NAMALWA (cell line): ENCODE measurements at places on chromosomes 13 and 19.

DNA sequence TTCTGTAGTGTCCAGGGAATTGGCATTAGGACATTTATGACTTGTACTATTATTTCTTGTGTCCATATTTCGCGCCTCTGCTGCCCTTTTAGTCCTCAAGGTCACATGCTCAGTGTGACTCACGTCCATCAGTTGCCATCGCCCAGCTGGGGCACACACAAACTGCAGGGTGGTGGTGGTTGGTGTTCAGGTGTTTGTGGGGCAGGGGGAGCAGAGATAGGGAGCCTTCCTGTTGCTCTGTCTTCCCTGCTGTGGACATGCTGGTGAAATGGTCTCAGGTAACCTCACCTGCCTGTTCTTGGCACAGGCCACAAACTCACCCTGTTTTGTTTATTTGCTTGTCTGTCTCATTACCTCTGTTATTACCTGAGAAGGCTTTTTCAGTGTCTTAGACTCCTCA lies 22.4 kb downstream of the PRR12 start:
- DNase-seq = no peak

GRCh38 chr13:39281539-39282150 lies 243.4 kb downstream of the NHLRC3 start:
- DNase-seq = no peak

DNA sequence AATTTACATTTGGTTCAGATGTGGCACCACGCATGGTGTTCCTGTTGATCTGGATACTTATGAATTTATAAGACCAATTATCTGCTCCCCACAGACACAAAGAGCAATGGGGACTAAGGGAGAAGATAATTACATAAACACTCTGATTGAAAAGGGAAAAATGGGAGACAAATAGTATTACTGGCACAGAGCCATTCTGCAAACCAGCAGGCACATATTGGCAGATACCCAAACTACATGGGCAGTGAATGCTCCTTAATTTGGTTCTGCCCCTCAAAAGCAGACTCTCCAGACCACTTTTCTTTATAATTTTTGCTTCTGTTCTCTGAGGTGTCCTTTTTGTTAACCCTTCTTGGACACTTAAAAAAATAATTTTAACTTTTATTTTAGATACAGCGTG lies 1674.2 kb downstream of the PCDH9 start:
- DNase-seq = no peak

DNA sequence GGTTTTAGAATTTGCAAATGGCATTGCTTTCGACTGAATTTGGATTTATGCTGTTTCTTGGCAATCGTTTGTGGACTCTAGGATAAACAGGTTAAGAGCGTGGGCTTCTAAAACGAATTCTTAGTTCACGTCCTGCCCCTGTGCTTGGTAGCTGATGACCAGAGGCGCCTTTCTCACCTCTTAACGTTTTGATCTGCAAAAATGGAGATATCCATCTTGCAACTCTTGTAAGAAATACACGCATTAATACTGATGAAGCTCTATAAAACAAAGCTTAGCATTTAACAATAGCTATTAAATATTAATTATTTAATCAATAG lies 580 bp upstream of the KATNAL1 start:
- no peak for DNase-seq

DNA sequence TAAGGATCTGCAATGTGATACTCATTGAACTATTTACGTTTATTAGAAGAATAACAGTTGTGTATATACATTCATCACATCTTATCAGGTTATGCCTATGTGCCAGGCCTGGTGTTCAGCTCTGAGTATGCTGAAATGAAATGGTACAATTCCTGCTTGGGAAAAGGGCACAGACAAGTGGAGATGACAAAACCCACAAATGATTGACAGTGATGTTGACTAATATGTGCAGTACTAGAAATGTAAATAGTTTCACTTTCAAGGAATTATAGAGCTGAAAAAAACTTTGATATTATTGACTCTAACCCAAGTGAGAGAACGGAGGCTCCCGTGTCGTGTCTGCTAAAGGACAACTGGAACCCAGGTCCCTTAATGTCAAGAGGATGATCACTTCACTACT lies 386.8 kb upstream of the DACH1 start:
- no peak for DNase-seq

GRCh38 chr13:111517641-111518010 lies 197.2 kb downstream of the TEX29 start:
- peak; percentile 29 for DNase-seq

GRCh38 chr13:49373716-49374115 lies 70.1 kb downstream of the CAB39L start:
- DNase-seq = peak; percentile 34

DNA sequence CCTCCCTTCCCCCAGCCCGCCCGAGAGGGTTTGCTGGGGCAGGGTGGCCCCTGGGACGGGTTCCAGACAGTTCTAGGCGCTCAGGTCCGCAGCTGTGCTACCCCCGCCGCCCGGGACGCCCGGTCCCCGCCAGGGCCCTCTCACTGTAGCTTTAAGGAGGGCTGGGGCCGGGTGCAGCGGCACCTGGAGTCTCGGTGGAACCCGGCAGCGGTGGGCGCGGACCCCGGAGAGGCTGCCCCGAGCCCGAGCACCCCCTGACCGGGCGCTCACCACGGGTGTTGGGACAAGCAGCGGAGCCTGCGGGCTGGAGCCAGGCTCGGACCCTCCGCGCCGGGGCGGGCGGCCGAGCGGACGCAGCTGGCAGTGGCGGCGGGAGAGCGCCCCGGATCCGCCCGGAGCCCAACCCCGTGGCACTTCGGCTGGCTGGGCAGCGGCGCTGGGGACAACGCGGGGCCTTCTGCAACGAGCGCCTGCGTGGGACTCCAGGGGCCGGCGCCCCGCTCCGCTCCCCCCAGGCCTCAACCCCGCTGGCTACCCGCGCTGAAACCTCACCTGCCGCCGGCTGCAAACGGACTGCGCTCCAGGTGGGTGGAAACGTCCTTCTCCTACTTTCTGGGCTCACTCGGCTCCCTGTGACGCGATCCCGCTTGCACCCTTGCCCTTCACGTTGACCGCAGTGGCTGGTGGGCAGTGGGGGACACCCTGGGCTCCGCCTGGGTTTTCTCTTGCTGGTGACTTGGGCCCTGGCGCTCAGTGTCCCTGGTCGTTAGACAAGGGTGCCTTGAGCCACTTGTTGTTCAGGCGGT lies 81.1 kb downstream of the ZNF429 start:
- no peak for DNase-seq

GRCh38 chr19:31534786-31535657 lies 185.8 kb upstream of the TSHZ3 start:
- DNase-seq = no peak

DNA sequence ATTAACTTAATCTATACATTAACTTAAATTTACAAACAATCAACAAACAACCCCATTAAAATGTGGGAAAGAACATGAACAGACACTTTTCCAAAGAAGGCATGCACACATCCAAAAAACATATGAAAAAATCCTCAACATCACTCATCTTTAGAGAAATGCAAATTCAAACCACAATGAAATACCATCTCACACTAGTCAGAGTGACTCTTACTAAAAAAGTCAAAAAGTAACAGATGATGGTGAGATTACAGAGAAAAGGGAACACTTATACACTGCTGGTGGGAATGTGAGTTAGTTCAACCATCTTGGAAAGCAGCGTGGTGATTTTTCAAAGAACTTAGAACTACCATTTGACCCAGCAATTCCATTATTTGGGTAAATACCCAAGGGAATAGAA lies 759.2 kb upstream of the SLITRK1 start:
- DNase-seq = no peak

DNA sequence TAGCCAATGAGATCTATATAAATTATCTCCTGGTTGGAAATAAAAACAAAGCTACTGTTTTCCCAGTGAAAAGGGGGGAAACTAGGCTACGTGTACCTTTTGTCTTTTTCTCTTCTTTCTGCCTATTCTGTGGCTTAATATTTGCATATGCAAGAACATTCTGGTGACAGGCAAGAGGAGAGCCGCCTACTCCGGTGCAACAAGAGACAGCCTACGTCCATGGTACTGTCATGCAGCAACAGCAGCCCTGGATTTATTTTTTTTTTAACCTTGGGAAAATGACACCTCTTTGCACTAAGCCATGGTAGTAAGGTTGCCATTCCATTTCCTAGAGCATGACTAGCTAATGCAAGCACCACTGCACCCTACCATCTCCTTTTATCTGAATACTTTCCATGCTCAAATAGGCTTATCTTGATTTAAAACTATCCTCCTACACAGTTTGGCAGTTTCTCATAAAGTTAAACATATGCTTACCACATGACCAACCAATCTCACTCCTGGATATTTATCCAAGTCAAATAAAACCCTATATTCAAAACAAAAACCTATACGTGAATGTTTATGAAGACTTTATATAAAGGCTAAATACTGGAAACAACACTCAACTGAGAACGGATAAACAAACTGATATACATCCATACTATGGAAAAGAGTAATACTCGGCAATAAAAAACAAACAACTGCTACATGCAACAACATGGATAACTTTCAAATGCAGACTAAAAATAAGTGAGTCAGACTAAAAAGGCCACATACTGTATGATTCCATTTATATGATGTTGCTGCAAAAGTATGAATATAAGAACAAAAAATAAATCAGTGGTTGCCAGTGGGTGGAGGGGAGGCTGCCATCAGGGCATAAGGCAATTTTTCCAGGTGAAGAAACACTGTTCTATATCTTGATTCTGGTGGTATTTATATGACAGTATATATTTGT lies 17.3 kb downstream of the NUFIP1 start:
- DNase-seq = no peak

DNA sequence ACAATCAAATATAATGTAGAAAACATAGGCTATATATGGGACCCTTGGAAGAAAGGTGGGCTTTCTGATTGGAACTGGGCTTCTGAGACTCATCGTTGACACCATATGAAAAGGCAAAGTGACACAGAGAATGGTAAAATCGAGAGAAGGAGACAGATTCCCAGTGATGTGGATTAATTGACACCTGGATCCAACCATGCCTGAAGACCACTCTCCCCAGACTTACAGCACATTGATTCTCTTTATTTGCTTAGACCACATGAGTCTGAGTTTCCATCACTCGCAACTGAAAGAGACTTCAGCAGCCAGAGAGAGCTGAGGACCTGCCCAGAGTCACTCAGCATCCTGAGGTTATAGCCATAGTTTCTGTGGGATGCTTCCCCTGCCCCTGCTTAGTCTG lies 6.0 kb downstream of the CYP4F11 start:
- no peak for DNase-seq

GRCh38 chr19:45428384-45429231 lies 4.9 kb upstream of the ERCC1 start:
- DNase-seq = no peak

DNA sequence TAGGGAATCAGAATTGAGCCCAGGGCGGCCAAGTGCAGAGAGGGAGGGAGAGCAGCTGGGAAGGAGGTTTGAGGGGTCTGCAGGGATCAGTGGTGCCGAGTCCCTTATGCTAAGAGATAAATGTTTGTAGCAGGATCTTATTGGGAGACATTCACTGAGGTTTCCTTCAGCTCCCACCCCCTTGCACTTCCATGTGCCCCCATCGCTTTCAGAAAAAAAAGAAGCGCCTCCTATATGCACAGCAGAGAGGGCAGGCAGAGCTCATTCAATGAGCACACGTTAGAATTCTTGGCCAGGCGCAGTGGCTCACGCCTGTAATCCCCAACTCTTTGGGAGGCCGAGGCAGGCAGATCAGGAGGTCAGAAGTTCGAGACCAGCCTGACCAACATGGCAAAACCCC lies 28.0 kb downstream of the CYP4F2 start:
- no peak for DNase-seq

GRCh38 chr13:49238621-49239020 lies 9.1 kb upstream of the CDADC1 start:
- no peak for DNase-seq

DNA sequence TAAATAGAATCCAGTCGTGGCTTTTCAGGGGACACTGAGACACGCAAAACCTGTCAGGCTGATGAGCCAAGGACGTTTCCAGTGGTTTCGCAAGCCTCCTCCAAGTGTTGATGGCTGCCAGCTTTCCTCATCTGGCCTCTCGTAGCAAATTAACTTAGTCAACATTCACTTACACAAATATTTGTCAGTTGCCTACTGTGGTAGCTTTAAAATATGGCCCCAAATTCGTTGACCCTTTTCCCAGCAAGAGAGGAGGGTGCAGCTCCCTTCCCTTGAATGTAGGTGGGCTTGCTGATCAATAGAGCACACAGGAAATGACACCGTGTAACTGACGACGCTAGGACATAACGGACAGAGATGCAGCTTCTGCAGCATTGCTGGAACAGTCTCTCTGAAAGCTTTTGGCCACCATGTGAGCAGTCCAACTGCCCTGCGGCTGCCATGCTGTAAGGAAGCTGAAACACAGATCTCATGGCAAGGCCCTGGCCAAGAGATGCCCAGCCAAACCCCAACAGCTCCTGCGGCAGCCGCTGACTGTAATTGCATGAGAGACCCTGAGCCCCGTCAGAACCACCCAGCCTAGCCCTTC lies 5.5 kb upstream of the RANBP3 start:
- no peak for DNase-seq
